Stimulated activated CD8-positive, alpha-beta memory T cell treated with anti-CD3 and anti-CD28 coated beads, Interleukin-4, amount 100 ng/mL, for 48 hours (primary cell): ENCODE measurements at places on chromosomes 4 and X.

DNA sequence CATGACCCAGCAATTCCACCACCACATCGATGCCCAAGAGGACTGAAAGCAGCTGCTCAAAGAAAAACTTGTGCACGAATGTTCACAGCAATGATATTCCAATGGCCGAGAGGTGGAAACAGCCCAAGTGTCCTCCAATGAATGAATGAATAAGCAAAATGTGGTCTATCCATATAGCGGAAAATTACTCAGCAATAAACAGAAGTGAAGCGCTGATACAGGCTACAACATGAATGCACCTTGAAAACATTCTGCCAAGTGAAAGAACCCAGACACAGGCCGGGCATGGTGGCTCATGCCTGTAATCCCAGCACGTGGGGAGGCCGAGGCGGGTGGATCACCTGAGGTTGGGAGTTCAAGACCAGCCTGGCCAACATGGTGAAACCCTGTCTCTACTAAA lies 5.2 kb upstream of the SLC2A9 start:
- DNase-seq, result no peak

GRCh38 chr4:73718375-73719373 lies 21.7 kb upstream of the CXCL8 start:
- DNase-seq, result no peak

- DNase-seq, result no peak
Observed at GRCh38 chrX:110304371-110304770, 13.5 kb downstream of the AMMECR1 start.

GRCh38 chr4:176309772-176310171 lies 10.0 kb upstream of the SPCS3 start:
- DNase-seq, result no peak

DNA sequence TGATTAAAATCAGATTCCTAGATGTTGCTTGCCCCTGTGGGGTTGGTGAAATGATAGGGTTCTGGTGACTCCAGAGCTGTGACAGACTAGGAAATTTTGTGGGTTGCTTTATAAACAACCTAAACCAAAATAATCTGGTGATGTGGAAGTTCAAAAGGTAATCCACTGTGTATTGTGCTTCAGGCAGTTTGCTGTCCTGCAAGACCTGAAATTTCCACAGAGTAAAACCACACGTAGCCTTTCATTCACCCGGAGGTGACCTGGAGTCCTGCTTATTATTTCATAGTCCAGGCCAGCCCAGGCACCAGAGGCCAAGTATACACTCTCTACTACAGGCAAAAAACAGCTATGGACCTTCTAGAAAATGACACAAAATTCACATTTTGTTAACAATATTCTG lies 114.6 kb upstream of the CBR4 start:
- DNase-seq, result no peak

DNA sequence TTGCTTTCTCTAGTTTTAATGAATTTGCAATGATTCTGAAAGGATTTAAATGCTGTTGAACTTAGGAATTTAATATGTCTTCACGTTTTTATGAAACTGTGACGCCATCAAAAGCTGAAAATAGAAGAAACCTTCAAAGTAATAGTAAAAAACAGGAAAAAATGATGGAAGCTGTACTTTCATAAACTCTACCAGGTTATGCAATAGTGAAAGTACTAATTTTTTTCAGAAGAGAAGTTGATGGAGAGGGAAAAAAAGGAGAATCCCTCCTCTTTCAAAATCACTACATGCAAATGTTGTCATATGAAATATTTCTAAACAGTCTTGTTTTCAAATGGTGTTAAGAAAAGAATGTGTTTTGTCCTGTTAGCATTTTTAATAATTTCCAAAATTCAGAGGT lies 73.6 kb downstream of the ZNF330 start:
- DNase-seq, result no peak

DNA sequence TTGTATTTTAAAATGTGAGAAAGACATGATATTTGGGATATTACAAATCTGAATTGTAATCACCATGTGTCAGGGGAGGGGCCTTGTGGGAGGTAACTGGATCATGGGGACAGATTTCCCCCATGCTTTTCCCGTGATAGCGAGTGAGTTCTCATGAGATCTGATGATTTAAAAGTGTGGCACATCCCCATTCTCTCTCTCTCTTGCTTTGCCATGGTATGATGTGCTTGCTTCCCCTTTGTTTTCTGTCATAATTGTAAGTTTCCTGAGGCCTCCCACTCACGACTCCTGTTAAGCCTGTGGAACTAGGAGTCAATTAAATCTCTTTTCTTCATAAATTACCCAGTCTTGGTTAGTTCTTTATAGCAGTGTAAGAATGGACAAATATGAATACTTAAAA lies 39.0 kb downstream of the CCDC158 start:
- no peak for DNase-seq

GRCh38 chr4:140697709-140698560 lies 58.2 kb downstream of the TBC1D9 start:
- no peak for DNase-seq

- DNase-seq, result no peak
Observed at GRCh38 chr4:54473077-54473545, 184.6 kb upstream of the KIT start.

DNA sequence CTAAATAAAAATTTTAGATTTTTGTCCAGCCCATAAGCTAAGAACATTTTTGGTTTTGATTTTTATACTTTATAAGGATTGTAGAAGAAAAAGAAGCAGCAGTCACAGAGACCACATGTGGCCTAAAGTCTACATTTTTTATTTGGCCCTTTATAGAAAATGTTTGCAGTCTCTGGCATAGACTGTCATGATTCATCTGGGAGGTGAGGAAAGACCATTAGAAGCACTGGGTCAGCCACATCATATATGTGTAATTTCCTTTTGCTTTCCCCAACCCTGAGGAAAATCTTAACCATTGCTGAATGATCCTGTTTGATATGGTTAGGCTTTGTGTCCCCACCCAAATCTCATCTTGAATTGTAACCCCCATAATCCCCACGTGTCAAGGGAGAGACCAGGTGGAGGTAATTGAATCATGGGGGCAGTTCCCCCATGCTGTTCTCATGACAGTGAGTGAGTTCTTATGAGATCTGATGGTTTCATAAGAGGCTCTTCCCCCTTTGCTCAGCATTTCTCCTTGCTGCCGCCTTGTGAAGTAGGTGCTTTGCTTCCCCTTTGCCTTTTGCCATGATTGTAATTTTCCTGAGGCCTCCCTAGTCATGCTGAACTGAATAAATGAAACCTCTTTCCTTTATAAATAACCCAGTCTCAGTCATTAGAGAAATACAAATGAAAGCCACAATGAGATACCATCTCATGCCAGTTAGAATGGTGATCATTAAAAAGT lies 12.1 kb upstream of the COPS4 start:
- no peak for DNase-seq

GRCh38 chr4:187849556-187850225 lies 145.9 kb upstream of the ZFP42 start:
- DNase-seq, result no peak
